ENCODE measurements at places on chromosomes 1 and 21.

DNA sequence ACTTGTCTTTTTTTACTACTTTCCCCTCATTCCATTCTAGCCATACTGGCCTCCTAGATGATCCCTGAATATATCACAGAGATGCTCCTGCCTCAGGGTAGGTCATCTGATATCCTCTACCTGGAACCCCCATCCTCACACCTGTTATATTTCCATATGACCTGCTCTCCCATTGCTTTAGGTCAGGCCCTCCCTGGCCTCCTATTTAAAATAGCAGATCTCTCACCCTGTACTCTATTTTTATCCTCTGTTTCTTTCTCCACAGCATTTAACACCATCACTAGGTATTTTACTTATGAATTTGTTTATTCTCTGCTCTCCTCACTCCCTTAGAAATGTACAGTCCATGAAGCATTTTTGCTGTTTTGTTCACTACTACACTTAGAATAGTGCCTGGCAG, 13.6 kb downstream of the PIK3R3 start:
- DNase-seq: no peak

DNA sequence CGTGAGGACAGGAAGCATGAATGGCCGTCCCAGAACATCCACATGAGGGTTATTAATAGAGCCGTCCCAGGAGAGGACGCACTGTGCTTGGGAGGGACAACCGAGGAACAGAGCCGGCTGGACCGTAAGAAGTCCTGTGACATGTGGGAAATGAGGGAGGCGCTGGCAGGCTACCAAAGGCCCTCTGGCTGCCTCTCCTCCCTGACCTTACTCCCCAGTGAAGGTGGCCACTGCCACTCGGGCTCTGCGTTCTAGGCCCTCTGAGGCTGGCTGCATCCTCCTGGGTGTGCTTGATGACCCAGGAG, 15.5 kb upstream of the NPPB start:
- DNase-seq: no peak

DNA sequence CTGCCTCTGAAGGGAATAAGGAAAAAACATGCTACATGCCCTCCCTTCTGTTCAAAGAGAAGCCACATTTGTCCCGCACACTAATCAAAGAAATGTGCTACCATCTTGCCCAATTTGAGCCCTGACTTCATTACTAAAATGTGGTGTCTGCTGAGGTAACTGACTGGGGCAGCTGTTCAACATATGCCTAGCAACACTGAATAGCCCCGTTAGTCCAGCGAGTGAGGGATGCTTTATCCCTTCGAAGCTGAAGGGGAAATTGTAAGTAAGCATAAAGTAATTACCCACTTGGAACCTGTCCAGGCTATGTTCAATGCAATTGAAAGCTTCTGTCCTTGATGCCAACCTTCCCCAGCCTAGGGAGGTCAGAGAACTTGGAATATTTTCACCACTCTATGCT, 310.6 kb downstream of the SEC16B start:
- DNase-seq: no peak

DNA sequence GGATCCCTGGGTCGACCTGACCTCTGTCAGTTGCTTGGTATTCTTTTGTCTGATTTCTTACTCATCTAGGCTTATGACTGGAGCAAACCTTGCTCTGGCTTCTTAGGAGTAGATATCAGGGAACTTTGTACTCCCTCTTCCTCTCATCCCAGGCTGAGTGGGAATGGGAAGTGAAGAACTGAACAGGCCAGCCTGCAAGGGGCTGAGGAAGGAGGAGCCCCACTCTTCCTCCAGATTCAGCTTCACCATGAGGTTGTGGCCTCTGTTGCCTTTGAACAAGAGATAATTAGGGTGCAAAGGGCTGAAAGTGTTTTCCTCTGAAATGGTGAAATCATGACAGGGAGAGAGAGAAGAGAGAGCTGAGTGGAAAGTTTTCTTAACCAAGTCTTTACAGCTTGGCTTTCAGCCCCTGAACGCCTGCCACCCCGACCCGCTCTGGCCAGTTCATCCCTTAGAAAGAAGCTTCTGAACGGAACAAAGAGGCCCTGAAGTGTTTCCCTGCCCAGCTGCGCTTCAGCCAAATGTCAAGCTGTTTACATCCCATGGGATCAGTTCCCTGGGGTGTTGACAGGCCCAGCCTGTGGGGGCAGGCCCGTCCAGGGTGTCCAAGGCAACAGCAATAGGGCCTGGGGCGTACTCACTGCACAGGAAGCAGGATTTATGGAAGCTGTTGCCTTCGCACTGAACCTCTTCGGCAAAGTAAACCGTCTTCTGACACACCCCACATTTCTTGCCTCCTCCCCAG, 11.2 kb downstream of the CSRP1 start:
- peak; percentile 32 for DNase-seq

- no peak for DNase-seq
Observed at GRCh38 chr21:14672466-14672865, 126.4 kb upstream of the SAMSN1 start.

GRCh38 chr1:31768939-31769704, 5.0 kb upstream of the ADGRB2 start:
- no peak for DNase-seq

- DNase-seq: peak; percentile 16
Observed at GRCh38 chr1:92411511-92411910, 75.2 kb downstream of the GFI1 start.

DNA sequence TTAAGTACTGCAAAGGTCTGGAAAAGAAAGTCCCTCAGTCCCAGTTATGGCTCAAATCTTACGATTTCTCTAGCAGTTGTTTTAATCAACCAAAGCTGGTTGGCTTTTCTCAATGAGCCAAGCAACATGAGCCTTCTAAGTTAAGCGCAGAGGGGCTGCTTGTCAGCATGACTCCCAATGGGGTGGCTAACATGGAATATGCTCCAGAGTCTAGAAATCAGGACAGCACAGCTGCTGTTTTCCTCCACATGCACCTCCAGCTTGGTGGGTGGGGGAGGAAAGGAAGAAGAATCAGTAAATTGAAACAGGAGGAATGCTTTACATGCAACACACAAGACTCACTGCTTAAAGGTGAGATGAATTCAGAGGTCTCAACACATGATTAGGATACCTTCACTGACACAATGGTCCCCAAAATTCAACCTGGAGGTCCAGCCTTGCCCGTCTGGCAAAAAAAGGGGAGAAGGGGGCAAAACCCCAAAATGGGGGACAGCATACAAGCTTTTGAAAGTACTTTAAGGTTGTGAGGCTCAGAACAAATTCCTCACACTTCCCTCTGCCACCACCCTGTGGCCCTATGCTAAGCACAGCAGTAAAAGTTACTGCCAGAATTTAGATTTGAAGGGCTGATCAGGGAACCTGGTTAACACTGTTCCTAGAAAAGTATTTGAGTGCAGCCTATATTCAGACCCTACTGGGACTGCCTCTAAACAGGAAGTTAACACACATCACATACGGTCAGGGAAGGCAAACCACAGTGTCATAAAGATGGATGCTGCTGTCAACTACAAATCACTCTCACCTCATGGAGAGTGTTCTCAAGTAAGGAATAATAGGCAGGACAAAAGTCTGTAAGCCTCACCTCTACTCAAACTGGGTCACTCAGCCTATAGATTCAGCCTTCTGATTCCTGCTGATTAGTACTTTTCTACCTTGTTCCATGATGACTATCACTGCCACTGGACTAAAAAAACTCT, 2.6 kb downstream of the GATAD2B start:
- DNase-seq: no peak

DNA sequence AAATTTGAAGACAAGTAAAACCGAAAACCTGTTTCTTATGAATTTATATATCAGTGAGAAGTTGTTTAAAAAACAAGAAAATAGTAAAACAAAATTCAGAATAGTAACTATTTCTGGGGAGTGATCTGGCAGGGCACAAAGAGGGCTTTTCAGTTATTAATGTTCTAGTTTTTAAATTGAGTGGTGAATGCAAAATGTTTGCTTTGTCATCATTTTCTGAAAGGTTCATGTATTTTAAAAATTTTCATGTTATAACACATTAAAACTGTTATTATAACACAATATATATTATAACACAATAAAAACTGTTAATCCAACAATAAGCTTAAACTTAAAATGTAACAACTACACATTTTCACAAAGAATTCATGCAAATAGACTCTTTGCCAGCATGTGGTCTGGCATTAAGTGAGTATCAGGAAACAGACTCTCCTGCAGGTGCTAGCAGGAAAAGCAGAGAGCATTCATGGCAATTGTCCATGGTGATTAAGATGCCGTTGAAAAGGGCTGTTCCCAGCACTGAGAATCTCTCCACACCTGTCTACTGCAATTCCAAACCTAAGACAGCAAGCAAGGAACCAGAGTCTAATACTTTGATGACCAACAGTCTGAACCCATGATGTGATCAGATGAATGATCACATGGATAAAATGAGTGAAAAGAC, 204.9 kb downstream of the TBX15 start:
- DNase-seq: peak; percentile 10

DNA sequence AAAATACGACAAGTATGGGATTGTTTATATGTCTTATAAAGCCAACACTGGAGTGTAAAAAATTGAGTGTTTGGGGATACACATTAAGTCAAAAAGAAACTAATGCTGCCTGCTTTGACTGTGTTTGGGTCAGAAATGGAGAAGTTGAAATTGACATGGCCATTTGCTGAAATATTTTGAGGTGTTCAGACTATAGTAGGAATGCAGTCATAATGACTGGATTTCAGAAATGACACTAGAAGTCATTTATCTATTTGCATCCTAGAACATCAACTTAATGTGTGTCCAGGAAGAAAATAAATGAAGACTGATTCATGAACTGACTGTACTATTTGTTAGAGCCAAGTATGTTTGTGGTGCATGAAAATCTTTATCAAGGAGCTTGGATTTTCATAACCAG, 28.4 kb downstream of the RASAL2 start:
- DNase-seq: no peak

- DNase-seq: no peak
Observed at GRCh38 chr1:206664740-206665139, 20.0 kb upstream of the MAPKAPK2 start.

GRCh38 chr1:241840164-241840563, 7.8 kb upstream of the EXO1 start:
- DNase-seq: no peak

Data from SHP77 (cell line).